Activated CD4-positive, alpha-beta T cell treated with anti-CD3 and anti-CD28 coated beads for 24 hours (primary cell): ENCODE measurements at places on chromosomes 5 and 9.

DNA sequence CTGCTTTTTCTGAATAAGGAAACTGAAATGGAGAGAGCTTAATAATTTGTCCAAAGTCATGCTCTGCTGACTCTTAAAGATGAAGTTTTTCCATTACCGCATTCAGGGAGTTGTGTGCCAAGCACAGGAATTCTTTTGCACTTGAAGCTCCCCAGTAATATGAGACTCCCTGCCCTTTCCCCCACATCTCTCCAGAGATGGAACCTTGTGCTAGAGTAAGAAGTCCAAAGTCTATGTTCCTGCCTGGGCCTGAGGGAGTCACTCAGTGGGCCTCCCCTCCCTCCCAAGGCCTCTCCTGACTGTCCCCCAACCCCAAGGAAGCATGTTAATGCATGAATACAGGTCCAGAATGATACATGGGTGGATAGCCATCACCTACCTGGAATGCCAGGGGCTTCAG, 173.3 kb upstream of the SEMA6A start:
- no peak for DNase-seq

- no peak for DNase-seq
These were observed 226.1 kb downstream of the SLCO4C1 start for GRCh38 chr5:102069974-102070373.

GRCh38 chr5:61981886-61982285, 324.1 kb upstream of the KIF2A start:
- DNase-seq = no peak

GRCh38 chr9:7500521-7500920, 299.1 kb downstream of the DMAC1 start:
- DNase-seq = no peak

DNA sequence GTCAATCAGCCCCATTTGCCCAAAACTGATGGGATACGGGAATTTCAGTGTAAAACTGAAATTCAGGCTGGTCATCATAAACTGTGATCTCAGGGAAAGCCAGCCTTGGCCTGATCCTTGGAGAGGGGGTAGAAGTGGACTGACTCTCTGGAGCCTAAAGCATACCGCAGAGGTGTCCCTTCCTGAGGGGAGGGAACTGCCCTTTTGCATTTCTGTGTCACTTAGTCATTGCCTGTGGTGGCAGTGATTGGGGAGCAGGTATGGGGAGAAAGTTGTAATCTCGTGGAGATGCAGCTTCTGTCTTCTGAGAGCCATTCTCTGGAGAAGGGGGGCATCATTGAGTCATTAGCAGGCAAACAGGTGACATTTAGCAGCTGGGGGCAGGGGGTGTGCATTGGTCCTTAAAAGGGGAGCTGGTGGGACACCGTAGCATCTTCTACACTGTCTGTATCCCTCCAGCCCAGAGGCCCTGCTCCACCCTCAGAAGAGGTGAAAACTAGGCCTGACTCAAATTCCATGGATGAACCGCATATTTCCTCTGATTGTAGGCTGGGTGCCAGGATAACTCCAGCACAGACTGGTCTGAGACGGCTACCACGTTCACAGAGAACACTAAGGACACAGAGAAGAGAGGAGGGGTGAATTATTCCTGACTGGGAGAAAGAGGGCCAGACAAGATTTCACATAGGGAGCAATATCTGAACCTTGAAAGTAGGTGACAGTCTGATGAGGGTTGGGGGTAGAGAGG, 143.3 kb downstream of the SEC61B start:
- no peak for DNase-seq

GRCh38 chr5:96146675-96147074, 185.0 kb upstream of the ELL2 start:
- DNase-seq = no peak

- no peak for DNase-seq
These were observed 10.7 kb downstream of the PRRC2B start for GRCh38 chr9:131404581-131404980.

DNA sequence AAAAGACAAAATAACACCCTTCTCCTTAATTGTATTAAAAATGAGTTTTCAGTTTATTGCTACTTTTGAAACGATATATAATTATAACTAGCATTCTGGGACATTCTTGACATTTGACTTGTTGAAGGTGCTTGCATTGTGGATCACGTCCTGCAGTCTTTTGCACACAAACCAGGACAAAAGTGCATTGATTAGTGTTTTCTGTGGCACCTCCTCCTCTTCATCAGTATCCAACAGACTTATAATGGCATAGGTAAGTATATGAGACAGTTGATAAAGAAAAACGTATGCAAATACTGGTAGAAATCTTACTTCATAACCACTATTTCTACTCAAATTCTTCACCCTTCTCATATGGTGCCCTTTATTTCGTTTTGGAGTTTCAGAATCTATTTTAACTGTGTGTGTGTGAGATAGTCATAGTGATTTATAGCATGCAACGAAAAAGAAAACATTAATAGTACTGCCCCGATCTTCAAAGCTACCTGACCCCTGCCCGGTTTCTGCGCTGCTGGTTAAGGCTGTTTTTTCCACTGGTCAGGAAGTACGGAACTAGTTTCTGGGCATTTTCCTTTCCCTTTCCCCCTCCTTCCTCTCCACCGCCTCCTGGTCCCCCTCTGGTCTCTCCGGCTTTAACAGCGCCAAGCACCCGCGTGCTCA, 639 bp upstream of the RASA1 start:
- DNase-seq = no peak

DNA sequence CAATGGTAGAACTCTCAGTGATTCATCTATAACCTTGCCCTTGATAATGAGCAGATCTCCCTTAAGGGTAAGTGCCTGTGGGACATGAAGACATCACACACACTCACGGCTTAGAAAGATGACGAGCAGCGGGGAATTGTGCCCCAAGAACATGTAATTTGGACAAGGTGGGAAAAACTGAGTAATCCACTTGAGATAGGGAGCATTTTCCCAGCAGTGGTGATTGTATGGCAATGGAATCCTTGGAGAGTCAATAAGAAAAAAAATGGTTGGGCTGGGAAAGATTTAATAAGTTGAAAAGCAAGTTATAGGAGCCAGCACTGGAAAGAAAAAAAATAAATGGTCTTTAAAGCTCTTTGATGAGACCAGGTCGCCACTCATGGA, 193.1 kb downstream of the GLIS3 start:
- no peak for DNase-seq

GRCh38 chr9:122159925-122160246, 178 bp downstream of the MORN5 start:
- DNase-seq = no peak

DNA sequence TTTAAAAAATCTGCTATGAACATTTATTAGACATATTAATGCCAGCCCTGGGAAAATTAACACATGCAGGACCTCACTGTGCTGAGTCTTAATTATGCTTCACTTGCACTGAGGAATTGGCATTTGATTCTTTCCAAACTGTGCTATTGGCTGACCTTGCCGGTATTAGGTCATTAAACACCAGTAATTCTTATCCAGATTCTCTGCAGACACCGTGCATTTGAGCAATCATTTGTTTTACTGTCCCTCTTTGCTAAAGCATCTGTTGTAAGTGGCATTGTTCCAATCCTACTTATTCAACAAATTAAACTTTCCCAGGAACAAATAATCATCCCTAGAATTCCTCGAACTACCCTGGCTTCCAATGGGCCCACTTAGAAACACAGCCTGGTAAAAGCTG, 145.0 kb downstream of the SLC12A2 start:
- DNase-seq = no peak

- no peak for DNase-seq
These were observed 35.4 kb downstream of the LHX3 start for GRCh38 chr9:136169495-136169894.

DNA sequence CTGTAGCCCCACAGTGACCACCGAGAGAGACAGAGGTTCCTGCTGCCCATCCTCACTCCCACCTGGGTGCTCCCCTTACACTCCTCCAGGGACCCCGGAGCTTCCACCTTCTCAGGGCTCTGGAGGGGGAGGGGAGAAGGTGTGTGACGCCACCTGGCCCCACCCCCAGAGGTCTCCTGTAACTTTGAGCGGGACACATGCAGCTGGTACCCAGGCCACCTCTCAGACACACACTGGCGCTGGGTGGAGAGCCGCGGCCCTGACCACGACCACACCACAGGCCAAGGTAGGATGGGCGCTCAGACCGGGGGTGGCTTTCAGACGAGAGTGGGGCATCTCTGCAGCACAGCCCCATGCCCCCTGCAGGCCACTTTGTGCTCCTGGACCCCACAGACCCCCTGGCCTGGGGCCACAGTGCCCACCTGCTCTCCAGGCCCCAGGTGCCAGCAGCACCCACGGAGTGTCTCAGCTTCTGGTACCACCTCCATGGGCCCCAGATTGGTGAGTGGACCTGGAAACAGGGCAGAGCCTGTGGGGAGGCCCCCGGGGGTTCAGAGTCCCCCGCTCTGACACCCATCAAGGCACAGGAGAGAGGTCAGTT, 4.5 kb downstream of the MAMDC4 start:
- DNase-seq = no peak

GRCh38 chr9:116592970-116593369, 94.1 kb upstream of the TRIM32 start:
- no peak for DNase-seq

DNA sequence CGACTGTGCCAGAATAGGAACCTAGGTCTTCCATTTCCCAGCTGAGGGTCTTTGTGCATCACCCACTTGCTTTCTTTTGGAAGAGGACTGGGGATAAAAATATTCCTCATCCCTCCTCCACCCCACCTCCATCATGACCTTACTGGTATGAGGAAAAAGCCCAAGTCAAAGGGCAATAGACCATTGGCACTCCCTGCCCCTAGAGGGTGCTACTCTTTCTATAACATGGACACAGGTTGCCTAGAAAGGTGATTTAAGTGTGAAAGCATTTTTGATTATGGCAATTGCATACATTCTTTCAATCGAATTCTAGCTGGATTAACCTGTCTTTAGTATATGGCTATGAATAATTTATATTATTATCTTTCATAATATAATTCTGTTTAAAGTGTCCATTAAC, 22.8 kb upstream of the ZNF618 start:
- DNase-seq = no peak

GRCh38 chr9:23526806-23527205, 299.2 kb downstream of the ELAVL2 start:
- DNase-seq = no peak

GRCh38 chr5:173913686-173914321, 25.7 kb downstream of the CPEB4 start:
- DNase-seq = no peak

- no peak for DNase-seq
These were observed 43.8 kb upstream of the CDK20 start for GRCh38 chr9:88018101-88018500.

DNA sequence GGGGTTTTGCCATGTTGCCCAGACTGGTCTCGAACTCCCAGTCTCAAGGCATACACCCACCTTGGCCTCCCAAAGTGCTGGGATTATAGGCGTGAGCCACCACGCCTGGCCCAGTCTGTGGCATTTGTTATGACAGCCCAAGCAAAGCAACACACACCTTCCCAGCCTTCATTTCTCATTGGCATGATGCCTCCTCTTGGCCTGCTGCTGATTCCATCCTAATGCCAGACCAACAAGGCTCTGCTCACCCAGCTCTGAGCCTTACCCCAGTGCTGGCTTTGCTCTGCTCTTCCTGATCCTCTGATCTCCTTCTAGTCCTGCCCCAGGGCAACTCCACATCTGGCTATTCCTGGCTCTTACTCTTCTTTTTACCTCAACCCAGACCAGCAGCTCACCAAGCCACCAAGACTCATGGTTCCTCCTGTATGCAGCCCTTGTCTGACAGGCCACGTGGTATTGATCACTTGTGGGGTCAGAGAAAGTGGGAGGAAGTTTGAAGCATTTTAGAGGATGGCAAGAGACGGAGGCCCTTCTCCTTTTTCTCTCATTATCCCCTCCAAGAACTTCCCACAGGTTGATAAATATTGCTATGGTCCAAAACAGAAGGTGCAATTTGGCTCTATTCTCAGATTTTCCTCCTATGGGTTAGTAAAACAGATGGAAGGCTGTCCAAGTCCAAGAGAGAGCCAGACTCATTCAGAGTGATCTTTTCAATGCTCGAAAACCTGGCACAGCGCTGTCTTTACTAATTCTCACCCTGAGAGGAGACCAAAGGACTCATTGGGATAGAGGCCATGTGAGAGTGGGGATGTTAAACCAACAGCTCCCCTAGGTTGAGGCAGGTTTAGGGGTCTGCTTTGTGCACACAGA, 958 bp downstream of the CD180 start:
- no peak for DNase-seq

DNA sequence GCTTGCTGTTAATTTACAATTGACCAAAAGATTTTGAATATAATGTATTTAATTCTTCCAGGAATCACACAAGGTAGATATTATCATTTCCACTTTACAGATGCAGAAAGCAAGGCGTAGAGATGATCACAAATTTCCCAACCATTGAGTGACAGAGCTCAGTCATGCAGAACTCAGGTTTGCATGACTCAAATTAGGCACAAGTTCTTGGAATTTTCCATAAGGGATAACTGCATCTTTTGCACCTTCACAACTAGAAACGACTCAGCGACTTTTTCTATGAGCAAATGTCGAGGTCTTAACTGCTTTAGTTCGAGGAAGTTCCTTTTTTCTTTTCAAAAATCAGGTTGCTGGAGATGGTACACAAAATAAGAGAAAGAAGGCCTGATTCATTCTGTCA, 265.5 kb upstream of the PAPPA start:
- no peak for DNase-seq

- DNase-seq = no peak
These were observed 5.0 kb upstream of the PPP2R2B start for GRCh38 chr5:146883511-146883910.

DNA sequence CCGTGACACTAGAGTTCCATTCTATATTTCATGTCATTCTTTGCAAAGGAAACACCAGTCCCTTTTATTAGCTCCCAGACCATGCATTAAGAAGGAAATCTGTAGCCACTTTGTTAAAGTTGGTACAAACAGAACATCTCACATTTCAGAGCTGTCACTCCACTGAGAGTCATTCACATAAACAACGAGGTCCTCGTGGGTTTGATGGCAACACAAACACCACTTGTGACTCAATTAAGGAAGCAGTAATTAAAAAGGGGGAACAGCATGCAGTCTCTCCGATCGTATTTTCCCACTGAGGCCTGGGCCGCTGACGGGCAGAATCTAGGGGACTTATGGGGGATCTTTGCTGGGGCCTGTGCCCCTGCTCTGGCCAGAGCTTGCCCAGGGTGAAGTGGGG, 94.2 kb upstream of the ZNF618 start:
- no peak for DNase-seq

- no peak for DNase-seq
These were observed at the start of gene HRCT1 for GRCh38 chr9:35905912-35906679. TSS of gene HRCT1 (plus strand) at chr9:35906202. CDS start at chr9:35906288, 86 bp downstream.

DNA sequence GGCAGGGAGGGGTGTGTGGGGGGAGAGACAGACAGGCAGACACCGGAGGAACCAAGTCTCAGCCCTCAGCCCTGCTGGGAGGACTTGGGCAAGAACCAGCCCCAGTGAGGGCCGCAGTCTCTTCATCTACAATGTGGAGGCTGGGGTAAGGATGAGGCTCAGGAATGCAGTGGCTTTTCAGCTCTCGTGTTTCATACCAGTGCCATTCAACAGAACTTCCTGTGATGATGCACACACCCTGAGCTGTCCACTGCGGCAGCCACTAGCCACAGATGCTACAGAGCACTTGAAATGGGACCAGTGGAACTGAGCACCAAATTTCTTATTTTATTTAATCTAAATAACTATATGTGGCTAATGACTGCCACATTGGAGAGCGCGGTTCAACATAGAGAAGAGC, 10.7 kb downstream of the CAMK2A start:
- no peak for DNase-seq

GRCh38 chr5:172771439-172772111, 580 bp upstream of the DUSP1 start:
- no peak for DNase-seq
